Activated CD8-positive, alpha-beta memory T cell treated with anti-CD3 and anti-CD28 coated beads for 24 hours (primary cell): ENCODE measurements at places on chromosomes 6 and 20.
A peak's percentile ranks its signal among the peaks of the same experiment; 100 is the strongest.

- no peak for DNase-seq
Measured at GRCh38 chr6:54071821-54072340, 39.4 kb upstream of the MLIP start.

DNA sequence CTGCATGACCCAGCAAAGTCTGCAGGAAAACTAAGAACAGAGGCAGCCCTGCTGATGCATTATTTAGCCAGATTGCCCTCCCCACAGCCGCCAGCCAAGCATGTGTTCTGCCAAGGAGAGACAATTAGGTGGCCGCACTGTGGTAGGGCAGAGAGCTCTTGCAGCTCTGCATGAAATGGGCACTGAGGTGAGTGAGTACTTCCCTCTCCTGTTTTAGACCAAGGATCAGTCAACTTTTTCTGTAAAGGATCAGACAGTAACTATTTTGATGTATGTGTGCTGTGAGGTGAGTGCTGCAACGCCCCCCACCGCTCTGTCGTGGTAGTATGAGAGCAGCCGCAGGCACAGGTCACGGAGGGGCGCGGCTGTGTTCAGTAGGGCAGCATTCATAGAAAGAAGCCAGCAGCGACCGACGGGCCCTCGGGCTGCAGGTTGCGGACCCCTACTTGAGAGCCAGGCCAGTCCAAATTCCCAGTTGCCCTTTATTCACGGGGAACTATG is 23.8 kb upstream of the FAM50B start:
- DNase-seq: no peak

DNA sequence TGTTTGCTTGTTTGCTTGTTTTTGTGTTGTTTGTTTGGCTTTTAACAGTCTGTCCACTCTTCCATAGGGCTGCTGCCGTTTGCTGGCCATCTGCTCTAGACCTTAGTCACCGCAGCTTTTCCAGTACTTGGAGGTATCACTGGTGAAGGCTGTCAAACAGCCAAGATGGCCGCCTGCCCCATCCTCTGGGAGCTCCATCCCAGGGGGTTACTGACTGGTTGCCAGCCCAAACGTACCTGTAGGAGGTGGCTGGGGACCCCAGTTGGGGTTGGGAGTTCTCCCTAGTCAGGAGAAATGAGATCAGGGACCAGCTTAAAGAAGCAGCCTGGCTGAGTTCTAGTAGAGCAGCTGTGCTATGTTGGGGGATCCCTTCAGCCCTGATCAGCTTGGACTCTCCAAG is 418.4 kb downstream of the KHDRBS2 start:
- no peak for DNase-seq

DNA sequence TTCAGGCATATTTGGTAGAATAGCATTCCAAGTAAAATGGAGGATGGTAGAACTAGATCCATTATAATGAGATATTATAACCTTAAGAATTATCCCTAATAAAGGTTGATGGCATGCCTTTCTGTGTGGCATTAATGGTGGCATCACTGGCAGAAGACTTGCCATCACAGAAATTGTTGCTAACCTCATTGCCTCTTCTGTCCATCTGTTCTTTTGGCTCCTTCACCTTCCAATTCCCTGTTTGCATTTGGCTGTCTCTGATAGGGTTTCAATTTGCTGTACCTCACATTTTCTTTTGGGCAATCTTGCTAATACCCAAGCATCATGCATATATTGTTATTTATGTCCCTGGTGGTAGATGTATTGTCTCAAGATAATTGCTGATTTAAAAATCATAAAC is 98.9 kb downstream of the SMPDL3A start:
- DNase-seq: no peak

DNA sequence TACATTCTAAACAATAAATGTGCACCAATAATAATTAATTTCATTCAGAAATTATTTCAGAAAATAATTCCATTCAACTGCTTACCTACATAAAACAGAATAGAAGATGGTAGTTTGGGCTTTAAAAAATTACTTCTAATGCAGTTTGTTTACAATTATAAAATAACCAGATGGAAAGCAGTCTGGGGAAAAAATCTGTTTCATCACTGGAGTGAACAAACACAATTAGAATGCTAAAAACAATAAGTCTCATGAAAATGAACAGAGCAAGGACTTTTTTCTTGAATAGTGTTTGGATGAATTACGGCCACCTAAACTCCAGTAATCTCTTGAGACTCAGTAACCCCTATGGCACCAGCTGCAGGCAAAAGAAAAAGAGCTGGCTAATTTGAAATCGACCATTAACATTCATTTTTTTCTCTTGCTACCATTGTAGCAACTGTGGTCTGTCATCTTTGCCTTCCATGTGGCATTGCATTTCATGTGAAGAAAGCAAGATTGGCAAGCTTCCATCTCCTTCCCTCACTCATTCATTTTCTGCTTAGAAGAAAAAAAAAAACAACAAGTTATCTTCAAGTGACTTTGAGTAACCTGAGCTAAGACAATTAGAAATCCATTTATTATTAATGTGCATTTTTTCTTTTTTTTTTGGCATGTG is 88.4 kb upstream of the CEP85L start:
- DNase-seq: no peak

DNA sequence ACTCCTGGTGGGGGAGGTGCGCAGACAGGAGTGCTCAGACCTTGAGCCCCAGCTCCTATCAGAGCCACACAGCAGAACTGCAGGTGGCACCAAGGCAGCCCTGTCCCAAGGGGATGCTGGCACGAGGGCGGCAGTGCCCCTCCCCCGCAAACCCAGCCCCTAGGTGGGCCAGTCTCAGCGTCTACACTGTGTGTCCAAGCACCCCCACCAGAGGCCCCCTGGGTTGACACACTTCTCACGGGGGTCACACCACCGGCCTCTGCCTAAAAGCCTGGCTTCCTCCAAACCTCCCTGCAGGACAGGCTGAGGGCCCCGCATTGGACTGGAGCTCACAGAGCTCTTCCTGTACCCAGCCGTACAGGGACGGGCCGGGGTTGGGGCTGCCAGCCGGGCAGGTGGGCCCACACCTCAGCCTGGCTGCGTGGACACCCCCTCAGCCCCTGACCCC is 8.1 kb downstream of the SLC2A4RG start:
- no peak for DNase-seq

DNA sequence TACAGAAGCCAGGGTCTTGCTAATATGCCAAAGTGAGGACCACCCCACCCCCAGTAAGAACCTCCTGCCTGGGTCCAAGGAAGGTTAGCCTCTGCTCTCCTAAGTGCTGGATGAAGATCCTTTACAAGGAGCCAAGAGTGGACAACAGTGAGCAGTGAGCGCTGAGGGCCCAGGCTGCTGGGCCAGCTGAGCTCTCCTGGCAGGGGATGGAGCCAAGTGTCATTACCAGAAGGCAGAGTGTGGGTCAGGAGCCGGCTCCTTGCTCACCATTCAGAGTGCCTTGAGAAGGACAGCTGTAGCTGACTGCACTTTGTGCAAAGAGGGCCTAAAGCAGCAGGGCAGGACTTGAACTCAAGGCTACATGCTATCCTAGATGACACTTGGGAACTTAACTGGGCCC is 16.9 kb downstream of the MAFB start:
- DNase-seq: no peak

DNA sequence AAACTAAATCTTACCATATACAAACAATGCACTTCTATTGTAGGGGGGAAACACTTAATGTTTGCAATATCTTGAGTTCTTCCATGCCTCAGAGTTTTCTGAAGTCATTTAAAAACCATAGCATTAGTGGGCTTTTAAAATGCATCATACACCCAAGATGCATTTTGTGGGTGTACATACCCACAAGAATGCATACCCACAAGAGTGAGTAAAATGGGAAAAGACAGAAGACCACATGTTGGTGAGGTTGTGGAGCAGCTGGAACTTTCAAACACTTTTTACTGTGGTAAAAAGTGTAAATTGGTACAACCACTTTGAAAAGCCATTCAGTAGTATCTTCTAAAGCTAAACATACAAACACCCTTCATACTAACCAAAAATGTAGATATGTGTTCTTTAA is 57.5 kb downstream of the CYB5R4 start:
- DNase-seq: no peak

DNA sequence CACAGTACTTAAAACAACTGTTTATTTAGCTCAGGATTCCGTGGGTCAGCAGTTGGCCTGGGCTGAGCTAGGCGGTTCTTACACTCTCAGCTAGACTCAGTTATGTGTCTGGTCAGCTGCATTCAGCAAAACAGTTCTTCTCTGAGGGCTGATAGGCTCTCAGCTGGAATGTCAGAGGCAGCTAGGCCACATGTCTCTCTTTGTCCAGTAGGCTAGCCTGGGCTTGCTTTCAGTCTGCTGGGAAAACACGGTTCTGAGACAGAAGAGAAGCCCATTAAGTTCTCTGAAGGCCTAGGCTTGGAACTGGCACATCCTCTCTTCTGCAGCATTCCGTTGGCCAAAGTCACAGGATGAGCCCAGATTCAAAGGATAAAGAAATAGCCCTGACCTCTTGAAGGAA is 65.6 kb downstream of the TULP4 start:
- no peak for DNase-seq

GRCh38 chr6:154619146-154619545 is 108.7 kb upstream of the CNKSR3 start:
- DNase-seq: no peak

DNA sequence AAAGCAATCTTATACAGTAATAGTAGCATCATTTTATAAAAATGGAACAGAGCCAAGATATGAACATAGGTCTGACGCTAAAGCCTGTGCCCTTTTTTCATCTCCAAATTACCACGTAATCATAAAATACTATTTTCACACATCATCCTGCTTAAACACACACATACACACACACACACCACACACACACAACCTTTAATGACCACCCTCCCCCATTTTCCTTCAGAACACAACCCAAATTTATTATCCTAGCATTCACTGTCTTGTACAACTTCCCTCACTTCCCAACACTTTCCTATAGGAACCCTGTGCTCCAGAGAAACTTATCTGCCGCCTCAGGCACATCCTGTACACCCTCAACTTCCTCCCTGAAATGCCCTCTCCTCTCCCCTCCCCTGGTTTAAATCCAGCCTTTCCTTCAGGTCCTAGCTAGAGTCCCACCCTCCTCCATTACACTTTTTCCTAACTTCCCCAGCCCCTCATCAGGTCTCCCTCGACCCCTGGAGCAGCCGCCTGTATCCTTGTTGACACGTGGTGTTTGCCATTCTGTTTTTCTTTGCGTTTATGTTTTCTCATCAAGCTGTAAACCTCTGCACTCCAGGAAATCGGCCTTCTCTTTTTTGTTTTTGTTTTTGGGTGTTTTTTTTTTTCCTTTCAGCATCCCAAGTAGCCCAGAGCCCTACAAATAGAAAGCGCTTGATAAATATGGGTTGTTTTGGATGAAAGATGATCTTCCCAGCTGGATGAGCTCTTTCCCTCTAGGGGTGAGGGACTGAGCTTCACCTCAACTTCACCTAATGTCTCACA is 968 bp upstream of the MMP24 start:
- DNase-seq: no peak

DNA sequence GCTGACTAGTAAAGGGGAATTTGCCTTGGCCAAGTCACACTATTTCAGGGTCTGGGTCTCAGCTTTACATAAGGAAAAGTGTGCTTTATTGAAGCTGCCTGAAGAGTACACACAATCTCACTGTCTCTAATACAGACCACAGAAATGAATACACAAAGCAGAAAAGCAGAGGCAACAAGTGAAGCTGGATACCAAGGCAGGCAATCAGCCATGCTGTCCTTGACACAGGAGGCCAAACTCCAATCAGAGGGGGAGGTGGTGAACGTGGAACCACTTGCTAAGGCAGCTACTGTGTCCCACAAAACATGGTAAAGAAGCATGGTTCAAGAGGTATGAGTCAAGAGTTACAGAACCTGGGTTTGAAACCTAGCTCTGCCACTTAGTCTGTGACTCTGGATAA is 21.8 kb upstream of the CCND3 start:
- DNase-seq: peak; percentile 61

DNA sequence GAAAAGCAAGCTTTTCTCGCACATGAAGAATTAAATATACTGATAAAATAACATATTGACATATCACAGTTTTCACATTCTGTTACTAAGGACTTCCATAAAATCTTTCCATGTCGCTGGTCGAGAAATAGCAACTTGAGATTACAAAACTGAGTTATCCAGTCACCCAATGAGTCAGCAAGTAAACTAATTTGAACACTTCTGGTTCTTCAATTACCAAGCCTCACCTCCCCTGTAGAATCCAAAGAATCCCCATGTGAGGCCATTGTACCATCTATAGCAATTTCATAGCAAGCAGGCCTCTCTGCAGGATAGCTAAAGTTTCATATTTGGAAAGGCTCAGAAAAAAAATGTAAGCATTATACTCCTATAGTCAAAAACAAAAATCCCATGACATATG is 87.3 kb downstream of the PKHD1 start:
- no peak for DNase-seq

DNA sequence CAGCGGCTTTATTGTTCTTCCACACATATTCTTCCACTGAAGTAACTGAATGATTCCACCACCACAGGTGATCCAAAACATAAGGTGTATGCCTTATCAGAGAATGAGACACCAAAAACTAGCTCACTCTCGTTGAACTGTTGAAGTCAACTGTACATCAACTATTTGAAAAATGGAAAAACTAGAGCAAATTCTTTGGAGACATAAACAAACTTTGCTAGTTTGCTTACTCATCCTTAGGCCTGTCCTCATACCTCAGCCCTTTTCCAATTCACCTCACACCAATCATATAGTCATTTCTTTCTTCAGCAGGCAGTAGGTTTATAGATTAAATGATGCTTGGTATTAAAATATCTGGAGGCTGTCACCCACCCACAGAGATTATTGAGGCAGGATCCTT is 77.1 kb upstream of the RNF217 start:
- DNase-seq: no peak

DNA sequence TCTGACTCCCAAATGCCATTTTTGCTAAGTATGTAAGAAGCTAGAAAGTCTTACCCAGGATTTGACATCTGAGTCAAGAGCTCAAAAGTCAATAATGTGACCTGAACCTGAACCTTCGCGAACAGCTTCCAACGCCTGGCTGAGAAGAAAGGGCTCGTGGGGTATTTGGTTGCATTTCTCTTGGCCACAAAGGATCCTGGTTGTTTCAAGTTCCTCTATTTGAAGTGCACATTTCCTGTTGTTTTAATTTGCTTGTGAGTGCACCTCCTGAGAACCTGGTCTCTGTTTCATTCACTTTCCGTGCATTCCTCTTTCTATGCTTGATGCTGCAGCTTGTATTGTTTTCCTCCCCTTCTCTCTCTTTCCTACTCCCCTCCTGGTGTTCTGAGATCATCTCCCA is 212.5 kb downstream of the FOXA2 start:
- DNase-seq: no peak

- no peak for DNase-seq
Measured at GRCh38 chr20:58235010-58235409, 6.6 kb upstream of the ANKRD60 start.

GRCh38 chr6:80259118-80259517 is 152.6 kb downstream of the BCKDHB start:
- no peak for DNase-seq

DNA sequence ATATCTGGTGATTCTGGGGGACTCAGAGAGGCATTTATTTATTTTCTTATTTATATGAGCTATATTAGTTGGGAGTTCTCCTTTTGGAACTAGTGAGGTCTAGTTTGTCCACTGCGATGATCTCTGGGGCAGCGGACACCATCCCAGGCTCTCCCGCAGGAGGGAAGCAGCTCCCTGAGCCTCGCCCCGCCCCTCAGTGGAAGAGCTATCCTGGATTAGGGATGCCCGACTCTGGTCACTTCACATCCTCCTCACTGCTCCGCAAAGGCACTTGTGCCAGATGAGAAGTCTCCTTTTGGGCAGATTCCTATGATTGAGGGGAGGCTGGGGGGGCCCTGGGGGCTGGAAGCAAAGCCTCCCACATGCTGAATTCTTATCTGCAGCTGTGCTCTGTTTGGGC is 3.6 kb upstream of the MAS1 start:
- DNase-seq: no peak
